ENCODE measurements at places on chromosomes 6 and 20.
A peak's percentile ranks its signal among the peaks of the same experiment; 100 is the strongest.

- no peak for DNase-seq
Observed at GRCh38 chr20:17066902-17067301, 159.9 kb upstream of the PCSK2 start.

DNA sequence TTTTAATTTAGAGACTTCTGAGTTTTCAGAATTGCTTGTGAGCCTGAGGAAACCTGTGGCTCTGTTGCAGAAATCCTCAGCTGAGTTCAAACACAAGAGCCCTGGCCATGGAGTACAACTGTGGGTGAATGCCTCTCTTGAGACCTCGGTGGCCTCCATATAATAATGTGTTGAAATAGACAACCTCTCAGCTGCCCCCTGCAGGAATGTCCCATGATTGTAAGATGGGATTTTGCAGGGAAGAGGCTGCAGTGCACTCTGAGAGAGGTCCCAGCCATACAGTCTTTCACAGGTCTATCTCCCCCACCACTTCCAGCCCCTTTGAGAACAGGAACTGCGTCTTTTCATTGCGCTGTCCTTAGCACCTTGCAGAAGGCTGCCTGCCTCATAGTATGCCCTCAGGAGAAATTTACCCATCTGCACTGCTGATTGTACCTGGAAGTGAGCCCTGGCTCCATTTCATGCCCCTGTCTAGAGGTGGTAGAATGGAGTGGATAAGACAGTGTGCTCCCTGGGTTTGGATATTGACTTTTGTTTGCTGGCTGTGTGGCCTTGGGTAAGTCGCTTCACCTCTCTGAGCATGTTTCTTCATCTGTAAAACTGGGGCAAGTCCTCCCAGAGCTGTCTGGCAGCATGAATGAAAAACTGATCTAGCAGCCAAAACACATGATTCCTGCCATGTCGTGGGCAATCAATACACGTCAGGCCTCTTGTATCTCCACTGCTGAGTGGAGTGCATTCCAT, 16.8 kb upstream of the CDH22 start:
- DNase-seq: no peak

DNA sequence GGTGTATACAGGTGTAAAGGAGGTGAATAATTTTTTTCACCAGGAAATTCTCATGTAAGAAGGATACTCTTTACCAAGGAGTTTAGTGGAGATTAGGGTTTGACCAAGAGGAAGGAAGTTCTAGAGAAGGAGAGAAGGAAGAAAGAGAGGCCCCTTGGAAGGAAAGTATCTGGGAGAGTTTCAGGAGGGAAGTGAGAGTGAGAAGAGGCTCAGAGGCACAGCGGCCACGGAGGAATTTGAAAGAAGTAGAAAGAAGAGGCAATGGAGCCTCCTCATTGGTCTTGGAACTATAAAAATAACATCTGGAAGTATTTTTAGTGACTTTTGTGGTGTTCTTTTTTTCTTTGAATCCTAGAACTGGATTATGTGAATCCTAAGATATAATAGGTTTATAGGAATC, 50.8 kb upstream of the MCUR1 start:
- DNase-seq: no peak

GRCh38 chr6:62714112-62714511, 428.1 kb upstream of the KHDRBS2 start:
- DNase-seq: no peak

DNA sequence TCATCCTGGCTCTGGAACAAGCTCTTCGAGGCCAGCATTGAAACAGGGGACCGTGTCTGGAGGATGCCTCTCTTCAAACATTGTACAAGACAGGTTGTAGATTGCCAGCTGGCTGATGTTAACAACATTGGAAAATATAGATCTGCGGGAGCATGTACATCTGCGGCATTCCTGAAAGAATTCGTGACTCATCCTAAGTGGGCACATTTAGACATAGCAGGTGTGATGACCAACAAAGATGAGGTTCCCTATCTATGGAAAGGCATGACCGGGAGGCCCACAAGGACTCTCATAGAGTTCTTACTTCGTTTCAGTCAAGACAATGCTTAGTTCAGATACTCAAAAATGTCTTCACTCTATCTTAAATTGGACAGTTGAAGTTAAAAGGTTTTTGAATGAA, 3.6 kb upstream of the CDKN1A start:
- DNase-seq: no peak

- no peak for DNase-seq
Observed at GRCh38 chr6:82015043-82015442, 232.5 kb downstream of the IBTK start.

GRCh38 chr6:24935366-24936152, at the start of gene RIPOR2:
TSS of gene RIPOR2 (minus strand) at chr6:24935960. CDS start at chr6:24935898, 62 bp downstream.
- DNase-seq: peak; percentile 35

GRCh38 chr6:43970913-43971775, 156.1 kb downstream of the MRPL14 start:
- no peak for DNase-seq

- DNase-seq: no peak
Observed at GRCh38 chr20:4949833-4950178, 51.5 kb downstream of the SLC23A2 start.

- DNase-seq: no peak
Observed at GRCh38 chr6:110703906-110704594, 111.2 kb downstream of the CDK19 start.

DNA sequence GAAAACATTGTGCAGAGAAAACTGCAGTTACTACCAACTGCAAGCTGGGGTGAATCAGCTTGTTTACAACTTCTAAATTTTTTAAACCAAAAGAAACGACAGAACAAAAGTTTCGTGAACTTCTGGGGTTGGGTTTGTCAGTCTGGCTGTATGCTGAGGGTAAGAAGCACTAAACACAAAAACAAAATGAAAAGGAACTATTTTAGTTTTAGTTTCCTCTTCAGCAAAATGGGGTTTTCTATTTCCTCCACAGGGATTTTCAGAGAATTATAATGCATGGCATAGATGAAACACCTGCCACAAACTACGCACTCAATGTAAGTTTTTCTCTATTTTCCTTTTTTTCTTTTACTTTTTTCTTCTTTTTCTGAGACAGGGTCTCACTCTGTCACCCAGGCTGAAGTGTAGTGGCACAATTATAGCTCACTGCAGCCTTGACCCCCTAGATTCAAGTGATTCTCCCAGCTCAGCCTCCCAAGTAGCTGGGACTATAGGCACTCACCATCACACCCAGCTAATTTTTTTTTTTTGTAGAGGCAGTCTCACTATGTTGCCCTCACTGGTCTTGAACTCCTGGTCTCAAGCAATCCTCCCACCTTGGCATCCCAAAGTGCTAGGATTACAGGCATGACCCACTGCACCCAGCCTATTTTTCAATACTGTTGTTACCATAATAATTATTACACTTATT, 40.6 kb downstream of the CGA start:
- no peak for DNase-seq

DNA sequence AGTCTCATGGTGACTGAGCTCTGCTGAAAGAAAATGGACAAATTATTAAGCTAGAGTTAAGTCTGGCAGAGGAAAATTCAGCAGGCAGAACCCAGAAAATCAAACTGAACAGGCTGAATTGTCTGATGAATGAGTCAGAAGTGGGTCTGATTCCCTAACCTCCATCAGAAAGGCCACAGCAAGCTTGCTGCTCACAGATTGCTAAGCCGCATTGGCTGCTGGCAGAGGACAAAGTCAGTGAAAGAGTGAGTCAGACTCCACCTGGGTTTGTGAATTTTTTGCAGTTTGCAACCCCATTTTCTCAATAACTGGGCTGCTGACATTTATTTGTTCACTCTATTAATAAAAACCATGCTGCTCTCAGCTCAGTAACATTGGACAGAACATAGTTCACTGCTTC, 191.3 kb downstream of the EPM2A start:
- no peak for DNase-seq
